Tongue (tissue), 3 donors: ENCODE measurements at places on chromosomes 11 and 22.

GRCh38 chr11:19391026-19391425 is 150.3 kb upstream of the E2F8 start:
- no peak for DNase-seq

- no peak for DNase-seq
Observed at GRCh38 chr22:20584029-20584871, 76.8 kb downstream of the MED15 start.

GRCh38 chr11:73869332-73869949 is 7.2 kb downstream of the COA4 start:
- no peak for DNase-seq

DNA sequence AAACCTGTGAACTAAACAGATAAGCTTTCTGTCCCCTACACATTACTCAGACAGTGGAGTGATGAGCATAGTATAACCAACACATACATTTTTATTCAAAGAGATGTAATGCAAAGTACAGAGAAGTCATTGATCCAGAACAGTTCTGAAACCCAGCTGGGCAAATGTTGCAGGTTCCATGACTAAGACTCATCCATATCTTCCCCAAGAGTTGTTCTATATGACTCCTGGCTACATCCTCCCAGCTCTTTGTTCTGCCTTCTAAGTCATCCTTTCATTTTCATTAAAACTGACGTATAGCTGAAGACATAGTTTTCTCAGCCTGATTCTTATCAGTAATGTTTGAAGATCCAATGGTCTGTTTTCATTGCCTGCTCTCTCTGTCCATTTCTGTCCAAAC is 47.3 kb downstream of the PLAAT5 start:
- no peak for DNase-seq

DNA sequence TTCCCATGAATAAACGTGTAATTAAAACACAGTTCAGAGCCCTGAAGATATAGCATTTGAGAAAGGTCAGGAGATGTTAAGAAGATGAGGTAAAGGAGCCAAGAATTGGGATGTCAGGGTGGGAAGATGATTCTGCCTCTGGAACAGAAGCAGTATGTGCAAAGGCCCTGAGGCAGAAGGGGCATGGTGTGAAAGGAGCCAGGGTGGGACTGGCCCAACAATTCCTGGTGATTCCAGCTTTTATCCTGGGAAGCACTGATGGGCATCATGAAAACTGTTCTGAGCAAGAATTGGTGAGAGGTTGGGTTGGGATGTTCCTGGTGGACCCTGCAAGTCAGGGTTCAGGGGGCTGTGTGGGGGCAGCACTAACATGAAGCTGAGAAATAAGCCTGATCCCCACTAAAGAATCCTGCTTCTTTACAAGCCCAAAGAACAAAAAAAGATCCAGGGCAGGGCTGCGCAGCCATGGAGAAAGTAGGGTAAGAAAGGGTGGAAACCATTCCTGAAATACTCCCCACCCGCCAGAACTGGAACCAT is 2.5 kb upstream of the FXYD6 start:
- DNase-seq = no peak

DNA sequence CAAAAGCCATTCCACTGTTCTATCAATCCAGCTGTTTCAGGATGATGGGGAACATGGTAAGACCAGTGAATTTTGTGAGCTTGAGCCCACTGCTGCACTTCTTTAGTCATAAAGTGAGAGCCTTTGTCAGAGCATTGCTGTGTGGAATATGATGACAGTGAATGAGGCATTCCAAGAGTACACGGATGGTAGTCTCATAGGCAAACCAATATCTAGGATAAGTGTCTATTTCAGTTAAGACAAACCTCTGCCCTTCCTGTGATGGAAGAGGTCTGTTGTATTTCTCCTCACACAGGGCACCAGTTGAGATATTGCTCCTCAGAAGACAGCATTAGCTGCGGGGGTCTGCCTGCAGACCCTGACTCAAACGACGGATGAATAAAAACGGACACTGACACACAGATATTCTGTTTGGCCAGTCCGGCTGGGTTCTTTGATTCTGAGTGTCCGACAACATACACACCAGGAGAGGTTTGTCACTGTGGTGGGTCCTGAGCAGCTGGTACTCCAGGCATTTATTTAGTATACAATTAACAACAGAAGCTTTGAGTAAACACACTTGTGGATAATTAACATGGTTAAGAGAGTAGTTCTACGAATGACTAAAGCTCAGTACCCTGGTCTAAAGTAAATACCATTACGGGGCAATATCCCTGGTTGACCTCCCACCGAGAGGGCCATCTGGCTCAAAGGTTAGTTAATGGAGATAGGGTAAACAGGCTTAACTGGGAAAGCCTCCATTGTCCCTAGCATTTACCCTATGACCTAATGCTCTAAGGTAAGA is 121.7 kb downstream of the ZNF280B start:
- no peak for DNase-seq

DNA sequence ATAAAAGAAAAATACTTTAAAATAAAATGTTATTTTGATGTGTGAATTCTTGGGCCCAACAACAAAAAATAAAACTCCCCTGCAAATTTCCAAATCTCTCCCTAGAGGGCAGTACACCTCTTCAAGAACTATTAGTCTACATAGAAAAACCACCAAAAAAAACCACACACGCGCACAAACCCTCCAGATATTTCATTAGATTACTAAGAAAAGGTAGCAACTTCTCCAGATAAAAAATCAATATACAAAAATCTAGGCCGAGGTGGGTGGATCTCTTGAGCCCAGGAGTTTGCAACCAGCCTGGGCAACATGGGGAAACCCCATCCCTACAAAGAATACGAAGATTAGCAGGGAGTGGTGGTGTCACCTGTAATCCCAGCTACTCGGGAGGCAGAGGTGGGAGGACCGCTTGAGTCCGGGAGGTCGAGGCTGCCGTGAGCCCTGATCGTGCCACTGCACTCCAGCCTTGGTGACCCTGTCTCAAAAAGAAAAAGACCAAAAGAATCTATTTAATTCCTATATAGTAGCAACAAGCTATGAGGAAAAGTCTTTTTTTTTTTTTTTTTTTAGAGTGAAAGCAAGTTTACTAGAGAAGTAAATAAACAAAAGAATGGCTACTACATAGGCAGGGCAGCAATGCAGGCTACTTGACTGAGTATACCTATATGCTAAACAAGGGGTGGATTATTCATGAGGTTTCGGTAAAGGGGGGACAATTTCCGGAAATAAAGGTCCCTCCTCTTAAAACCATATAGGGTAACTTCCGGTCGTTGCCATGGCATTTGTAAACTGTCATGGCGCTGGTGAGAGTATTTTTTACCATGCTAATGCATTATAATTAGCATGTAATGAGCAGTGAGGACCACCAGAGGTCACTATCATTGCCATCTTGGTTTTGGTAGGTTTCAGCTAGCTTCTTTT is 13.1 kb downstream of the B3GNT6 start:
- DNase-seq = peak; percentile 98
